ENCODE measurements at places on chromosomes 2 and 18.
A peak's percentile ranks its signal among the peaks of the same experiment; 100 is the strongest.

- DNase-seq = peak; percentile 76
These were observed 44.3 kb downstream of the SPRED2 start for GRCh38 chr2:65388051-65388531.

GRCh38 chr18:77299706-77300105 is 50.1 kb downstream of the GALR1 start:
- DNase-seq = no peak

DNA sequence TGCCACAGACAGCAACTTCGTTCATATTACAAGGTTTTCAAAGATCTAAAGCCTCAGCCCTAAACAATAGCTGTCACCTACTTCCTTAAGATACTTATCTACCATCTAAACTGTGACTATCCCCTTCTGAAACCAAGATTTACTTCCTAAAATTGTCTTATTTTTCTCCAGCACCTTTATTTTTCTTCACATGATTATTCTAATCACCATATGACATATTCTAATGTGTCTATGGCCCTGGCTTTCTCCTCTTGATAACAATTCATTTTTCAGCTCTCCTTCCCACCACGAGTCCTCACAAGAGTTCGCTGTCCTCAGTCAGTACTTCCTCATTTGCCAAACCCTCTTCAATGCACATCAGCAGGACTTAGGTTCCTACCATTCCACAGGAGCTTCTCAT is 53.9 kb downstream of the RTTN start:
- no peak for DNase-seq

GRCh38 chr2:36322108-36322507 is 33.5 kb upstream of the CRIM1 start:
- DNase-seq = no peak

- DNase-seq = no peak
These were observed 210.1 kb upstream of the STON1 start for GRCh38 chr2:48319863-48320262.

- DNase-seq = no peak
These were observed 30.9 kb downstream of the TMEM182 start for GRCh38 chr2:102792568-102793208.

DNA sequence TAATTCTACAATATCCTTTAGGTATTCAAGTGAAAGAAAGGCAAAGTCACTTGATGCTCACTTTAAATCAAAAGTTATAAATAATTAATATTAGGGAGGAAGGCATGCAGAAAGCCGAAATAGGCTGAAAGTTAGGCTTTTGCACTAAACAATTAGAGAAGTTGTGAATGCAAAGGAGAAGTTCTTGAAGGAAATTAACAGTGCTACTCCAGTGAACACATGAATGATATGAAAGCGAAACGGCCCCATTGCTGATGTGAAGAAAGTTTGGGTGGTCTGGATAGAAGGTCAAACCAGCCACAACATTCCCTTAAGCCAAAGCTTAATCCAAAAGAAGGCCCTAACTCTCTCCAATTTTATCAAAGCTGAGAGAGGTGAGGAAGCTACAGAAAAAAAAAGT is 103.1 kb upstream of the CXCR4 start:
- no peak for DNase-seq

- no peak for DNase-seq
These were observed 91.7 kb downstream of the SCN3A start for GRCh38 chr2:165112133-165112573.

DNA sequence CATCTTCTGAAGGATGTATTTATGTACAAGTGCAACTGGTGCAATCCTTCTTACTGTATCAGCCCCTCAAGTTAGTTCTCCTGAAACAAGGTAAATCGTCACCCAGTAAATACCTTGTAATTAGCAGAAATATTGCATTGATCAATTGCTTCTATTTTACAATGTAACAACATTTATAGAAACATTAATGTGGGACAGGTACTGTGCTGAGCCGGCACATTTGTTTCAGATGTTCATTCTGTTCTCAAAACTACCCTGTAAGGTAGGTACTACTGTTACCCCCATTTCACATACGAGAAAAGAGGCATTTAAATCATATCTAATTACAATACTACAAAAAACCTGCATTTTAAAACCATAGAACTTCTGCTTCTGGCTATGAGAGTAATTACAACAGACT is 19.5 kb downstream of the RTN4 start:
- no peak for DNase-seq

DNA sequence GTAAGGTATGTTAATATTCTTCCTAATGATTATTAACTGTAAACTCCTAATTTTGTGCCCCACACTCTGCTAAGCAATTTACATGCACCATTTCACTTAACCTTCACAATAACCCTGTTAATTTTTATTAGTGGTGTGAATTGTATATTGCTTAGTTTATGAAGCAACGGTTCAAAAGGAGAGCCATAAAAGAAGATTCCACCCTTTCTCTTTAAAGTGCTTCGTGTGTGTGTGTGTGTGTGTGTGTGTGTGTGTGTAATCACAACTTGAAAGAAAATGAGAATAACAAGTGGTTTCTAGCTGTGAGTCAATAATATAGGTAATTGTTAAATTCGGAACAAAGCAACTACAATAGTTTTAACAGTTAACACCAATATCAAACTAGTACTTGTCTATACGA is 60.6 kb downstream of the CCNT2 start:
- no peak for DNase-seq

DNA sequence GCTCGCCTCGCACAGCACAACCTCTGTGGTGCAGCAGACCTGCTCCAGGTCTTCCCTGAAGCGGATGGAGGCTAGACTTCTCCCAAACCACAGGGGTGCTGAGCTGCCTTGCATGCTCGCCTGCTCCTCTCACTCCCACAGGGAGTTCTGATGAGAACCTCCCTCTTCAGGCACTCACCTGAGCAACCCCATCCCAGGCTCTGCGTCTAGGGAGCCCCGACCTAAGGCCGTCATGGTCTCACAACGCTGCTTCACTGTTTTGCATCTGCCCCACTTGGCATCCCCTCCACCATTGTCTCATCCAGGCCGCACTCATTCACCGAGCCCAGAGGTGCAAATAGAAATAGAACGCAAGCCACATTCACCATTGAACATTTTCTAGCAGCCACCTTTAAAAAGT is 24.6 kb upstream of the MC5R start:
- no peak for DNase-seq

DNA sequence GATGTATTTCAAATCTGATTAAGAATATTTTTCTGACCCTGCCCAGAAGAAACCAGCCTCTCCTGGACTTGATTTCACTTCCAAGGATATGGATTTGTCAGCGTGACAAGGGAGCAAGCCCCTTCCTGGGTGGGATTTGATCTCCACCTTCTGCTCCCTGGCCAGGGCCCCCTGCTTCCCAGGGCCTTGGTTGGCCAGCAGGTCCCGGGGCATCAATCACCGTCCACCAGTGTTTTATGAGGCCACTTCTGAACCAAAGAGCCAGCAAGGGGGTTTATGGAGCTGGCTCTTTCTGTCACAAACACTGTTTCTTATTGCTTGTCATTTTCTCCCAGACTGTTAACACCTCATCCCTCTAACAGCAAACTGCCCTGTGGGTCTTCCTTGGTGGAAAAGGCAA is 320.5 kb upstream of the SKOR2 start:
- no peak for DNase-seq

DNA sequence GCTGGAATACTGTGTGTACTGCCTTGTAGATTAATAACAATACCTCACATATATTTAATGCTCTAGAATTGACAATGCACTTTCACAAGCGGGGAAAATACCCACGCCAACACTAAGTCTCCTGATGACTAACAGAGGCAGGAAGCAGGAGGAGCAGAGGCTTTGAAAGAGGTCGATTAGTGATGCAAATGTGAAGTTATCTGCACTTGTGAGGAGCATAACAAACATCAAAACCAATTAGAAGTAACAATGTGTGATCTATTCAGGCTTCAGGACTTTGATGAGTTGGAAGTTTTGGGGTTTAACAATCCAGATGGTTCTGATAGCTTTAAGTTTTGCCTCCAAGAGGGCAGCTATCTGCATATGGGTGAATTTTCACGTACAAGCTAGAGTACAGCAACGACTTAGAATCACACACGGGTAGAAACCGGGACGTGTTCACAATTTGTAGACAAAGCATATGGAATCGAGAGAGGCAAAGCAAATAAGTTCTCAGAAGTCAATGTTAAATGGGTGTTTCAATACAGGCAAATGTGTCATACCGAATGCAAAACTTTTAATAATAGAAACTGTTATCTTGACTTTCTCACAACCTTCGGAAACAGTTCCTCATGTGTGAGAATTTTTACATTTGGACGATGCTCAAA is 114.5 kb downstream of the METTL8 start:
- no peak for DNase-seq

- DNase-seq = peak; percentile 56
These were observed 143.4 kb downstream of the NCKAP5 start for GRCh38 chr2:133424876-133425275.

DNA sequence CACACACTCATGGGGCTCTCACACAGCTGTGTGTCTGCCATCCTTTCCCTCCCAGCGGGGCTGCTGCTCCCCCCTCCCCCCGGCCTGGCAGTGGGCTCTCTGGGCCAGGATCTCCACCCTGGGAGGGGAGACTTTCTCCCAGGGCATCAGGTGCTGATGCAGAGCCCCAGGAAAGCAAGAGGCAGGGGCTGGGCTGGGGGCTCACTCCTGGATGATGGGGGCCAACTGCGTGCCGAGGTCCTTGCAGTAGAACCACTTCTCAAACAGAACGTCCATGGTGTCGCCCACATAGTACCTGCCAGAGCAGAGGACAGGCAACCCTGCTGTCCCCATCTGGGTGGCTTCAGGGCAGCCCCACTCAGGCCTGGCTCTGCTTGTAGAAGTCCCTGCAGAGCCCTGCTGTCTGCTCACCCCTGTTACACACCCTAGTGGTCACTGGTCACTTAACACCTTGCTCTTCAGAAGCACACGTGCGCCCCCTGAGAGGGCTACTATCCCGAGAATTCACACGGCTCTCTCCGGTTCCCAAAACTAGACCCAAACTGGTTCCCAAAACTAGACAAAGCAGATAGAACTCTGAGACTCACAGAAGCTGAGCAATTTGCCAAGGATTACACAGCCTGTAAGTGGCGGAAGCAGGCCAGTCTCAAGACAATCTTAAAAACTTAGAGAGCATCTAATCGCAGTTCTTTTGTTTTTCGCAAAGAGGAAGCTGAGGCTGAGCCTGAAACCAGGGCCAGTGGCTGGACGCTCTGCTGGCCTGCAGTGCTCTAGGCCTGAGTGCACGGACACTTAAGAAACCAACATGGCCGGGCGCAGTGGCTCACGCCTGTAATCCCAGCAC is 6.6 kb upstream of the OXER1 start:
- DNase-seq = no peak

- no peak for DNase-seq
These were observed 76.9 kb downstream of the DIS3L2 start for GRCh38 chr2:232038251-232038880.

- no peak for DNase-seq
These were observed 408.7 kb upstream of the HS6ST1 start for GRCh38 chr2:128727404-128727803.

GRCh38 chr18:54197747-54198411 is 26.6 kb downstream of the MBD2 start:
- DNase-seq = no peak

DNA sequence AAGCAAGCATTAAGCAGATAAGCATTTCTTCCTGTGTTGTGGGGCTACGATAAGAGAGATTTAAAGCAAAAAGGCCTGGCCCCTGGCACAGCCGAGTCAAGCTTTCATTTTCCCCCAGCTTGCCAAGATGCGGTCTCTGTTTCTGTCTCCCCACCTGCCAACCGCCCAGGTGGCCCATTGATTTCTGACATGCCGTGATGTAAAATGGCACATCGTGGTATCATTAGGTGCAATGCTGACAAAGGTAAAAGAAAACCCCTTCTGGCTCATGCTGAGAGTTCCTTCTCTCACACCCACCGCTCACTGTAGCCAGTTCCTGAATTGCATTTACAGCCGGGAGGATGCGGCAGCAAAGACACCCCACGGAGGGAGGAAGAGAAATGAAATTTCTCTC is 62.8 kb downstream of the BOD1L2 start:
- no peak for DNase-seq

DNA sequence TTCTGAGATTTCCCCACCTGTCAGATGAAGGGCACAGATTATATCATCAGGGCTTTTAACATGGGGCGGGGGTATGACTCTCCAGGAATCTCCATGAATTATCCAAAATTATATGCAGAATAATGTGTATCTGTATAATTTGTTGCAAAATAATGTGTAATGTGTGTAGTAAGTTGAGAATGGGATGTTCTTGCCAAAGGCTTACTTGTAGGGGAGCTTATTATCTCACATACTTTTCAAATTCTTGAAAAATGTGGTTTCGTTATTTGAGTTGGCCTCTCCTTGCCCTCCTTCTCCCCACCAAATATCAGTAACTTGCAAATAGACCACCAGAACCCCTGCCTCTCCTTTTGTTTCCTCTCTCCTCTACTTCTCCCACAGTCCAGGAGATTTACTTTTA is 35.6 kb downstream of the UBR3 start:
- no peak for DNase-seq

GRCh38 chr18:72898870-72899269 is 31.1 kb upstream of the NETO1 start:
- DNase-seq = no peak

- no peak for DNase-seq
These were observed 811.1 kb upstream of the SALL3 start for GRCh38 chr18:78168526-78168925.

DNA sequence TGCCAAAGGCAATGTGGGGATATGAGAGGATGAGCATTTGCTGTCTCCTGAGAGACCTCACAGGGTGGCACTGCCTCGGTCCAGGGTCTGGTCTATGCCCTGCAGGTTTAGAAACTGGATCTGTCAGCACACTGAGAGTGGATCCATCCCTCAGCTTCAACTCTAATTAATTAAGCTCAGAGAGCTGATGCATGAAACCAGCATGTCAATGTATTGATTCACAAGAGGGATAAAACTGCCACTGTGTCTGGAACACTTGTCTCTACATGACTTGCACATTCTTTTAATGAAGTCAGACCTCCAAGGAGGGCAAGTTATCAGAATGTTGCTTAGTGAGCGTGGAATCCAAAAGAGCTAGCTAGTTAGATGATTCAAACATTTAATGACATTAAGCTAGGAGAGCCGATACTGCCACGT is 22.5 kb upstream of the POLE4 start:
- peak; percentile 93 for DNase-seq

- no peak for DNase-seq
These were observed 21.5 kb upstream of the CDKL4 start for GRCh38 chr2:39265315-39265714.

- DNase-seq = no peak
These were observed 4.0 kb upstream of the RMC1 start for GRCh38 chr18:23499291-23499781.

All from foreskin keratinocyte (primary cell).